CD4-positive, alpha-beta T cell treated with Interleukin-12 subunit alpha and Interleukin-12 subunit beta, for 1 hour (primary cell): ENCODE measurements at places on chromosomes 3 and 15.

DNA sequence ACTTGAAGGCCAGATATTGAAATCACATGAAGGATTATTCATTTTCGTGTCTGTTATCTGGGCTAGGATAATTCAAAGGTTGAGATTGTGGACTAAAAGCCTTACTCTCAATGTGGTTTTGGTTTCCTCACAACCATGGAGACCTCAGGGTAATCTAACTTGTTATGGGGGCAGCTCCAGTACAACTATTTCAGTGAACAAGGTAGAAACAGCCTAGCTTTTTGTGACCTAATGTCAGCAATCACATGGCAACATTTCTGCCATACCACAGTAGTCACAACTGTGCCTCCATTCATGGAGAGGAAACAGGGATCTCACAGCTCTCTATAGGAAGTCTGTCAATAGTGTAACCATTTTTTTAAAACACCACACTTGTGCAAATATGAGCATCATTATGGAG, 62.4 kb upstream of the RARB start:
- DNase-seq, result no peak

GRCh38 chr3:46676601-46677410, 16.7 kb downstream of the ALS2CL start:
- no peak for DNase-seq

GRCh38 chr15:70046679-70047369, 50.9 kb downstream of the TLE3 start:
- no peak for DNase-seq

DNA sequence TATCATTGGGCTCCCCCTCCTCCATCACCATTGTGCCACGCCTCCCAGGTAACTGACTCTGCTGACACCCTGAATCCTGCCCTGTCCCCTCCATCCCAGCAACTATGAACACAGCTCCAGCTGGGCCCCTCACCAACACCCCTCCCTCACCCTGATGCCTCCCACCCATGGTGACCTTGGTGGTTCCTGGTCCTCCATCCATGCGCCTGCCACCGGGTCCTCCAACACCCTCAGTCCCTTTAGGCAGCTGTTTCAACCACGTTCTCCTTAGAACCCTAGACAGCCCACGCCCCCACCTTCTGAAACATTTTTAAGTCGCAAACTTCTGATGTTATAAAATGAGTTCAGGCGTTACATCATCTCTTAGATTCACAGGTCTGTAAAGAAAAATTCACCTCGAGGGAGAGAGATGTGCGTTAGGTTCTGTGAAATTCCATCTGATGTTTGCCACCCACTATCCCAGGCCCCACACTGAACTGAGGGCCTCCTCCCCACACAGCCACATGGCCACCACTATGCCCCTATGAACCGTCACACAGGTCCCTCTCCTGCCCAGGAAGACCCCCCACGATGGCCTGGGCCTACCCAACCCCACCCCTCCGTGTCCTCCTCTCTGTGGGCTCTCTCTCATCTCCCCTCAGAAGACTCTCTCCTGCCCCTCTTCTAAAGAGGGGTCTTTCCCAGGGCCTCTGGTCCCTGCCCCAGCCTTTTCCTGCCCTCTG, 29.8 kb downstream of the PCSK6 start:
- DNase-seq, result no peak
